Activated T-cell treated with anti-CD3 and anti-CD28 coated beads, Interleukin-2, amount 50 U/mL, for 72 hours (primary cell): ENCODE measurements at places on chromosomes 13 and 19. TPM values are rescaled to one million over a fixed set of nuclear protein-coding genes. Genes with fewer than 3 reads are reported as not detected.

The EDNRB gene
- not detected for total RNA-seq

The ATXN8OS gene
- total RNA-seq = not detected

The PLVAP gene
- not detected for total RNA-seq

The S1PR5 gene
- total RNA-seq = 0.19 TPM

The SLAIN1 gene
- 24.8 TPM for total RNA-seq

The ANGPTL8 gene
- not detected for total RNA-seq

The UBE2M gene
- 116 TPM for total RNA-seq

The ZSCAN1 gene
- total RNA-seq = not detected

The HCST gene
- total RNA-seq = 71.9 TPM

DNA sequence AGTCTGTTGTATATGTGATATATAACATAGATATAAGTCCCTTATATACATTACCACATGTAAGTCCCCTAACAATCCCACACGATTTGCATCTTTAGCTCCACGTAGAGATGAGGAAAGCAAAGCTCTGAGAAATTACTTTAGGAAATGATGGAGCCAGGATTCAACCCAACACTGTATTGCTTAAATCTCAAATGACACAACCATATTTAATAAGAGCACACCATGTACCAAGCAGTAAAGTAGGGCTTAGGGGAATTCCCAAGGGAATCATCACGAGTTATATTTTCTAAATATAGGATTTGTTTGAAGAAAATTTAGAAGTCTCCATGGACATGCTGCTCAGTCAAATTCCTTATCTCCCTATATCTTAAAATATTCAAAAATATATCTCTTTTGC is 61.3 kb upstream of the POMP start:
- H3K27ac ChIP-seq = no peak overlapping the region
- peaks cover 21% of the 10 kb centered on the region for H3K27me3 ChIP-seq
- H3K36me3 ChIP-seq = no peaks in the 10 kb centered on the region
- H3K4me3 ChIP-seq = no peak overlapping the region

DNA sequence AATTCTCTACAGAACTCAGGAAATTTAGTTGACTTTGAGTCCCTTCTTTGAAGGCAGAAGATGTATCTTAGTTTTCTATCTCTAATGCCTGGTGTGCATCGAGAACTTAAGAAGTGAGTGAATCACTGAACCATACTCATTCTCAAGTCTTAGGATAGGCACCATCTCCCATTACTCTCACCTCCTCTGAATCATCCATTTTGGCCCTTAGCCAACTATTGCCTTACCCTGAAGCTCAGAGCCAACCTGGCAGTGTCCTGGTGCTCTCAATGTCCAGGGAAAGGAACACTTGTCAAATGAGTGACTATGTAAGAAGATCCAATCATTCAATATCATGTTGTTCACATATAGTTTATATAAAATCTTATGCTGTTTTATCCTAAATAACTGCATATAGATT is 146.6 kb downstream of the RGCC start:
- DNase-seq = peak; percentile 3
- H3K36me3 ChIP-seq = peaks cover 20% of the 10 kb centered on the region
- H3K27me3 ChIP-seq = no peaks in the 10 kb centered on the region
- H3K27ac ChIP-seq = no peak overlapping the region
- H3K4me3 ChIP-seq = no peak overlapping the region
- no peaks in the 10 kb centered on the region for H3K4me1 ChIP-seq

- DNase-seq = peak; percentile 92
- H3K27ac ChIP-seq = peak overlapping the region; percentile 98
- H3K36me3 ChIP-seq = peaks cover 7% of the 10 kb centered on the region
These were observed 13.6 kb downstream of the LTBP4 start for GRCh38 chr19:40614622-40615411.

- H3K36me3 ChIP-seq = peaks cover 35% of the 10 kb centered on the region
- H3K27me3 ChIP-seq = no peaks in the 10 kb centered on the region
- H3K27ac ChIP-seq = peak overlapping the region; percentile 72
- peaks cover 60% of the 10 kb centered on the region for H3K4me1 ChIP-seq
- H3K4me3 ChIP-seq = peak overlapping the region; percentile 82
These were observed 10.0 kb downstream of the ARHGAP45 start for GRCh38 chr19:1076951-1077350.

DNA sequence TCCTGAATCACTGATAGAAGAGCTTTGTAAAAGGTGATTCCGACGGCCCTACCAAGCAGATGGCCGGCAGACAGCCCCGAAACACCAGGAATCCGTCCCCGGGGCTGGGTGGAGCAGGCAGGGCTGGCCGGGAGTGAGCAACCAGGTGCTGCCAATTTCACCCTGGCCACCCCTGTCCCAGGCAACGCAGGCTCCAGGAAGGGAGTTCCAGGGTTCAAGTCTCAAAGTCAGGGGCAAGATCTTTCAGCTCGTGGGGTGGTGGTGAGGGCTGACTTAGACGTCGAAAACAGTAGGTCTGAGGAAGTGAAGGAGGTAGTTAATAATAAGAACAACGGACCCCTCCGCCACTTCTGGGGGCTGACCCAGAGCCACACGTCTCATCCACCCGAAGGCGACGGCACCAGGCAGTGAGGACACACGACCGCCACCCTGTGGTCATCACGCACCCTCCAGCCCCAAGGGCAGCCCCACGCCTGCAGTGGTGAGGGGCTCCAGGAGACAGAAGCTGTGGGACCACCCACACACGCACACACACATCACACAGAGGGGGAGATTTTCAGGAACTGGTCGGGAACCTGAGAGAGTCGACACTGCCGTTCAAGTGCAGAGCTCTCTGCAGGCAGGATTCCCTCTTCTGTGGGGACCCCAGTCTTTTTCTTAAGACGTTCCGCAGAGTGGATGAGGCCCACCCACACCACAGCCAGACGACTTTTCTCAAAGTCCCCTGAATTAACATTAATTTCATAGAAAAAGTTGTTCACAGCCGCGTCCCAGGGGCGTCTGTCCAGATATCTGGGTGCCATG is 67.2 kb downstream of the SPACA7 start:
- H3K4me1 ChIP-seq = peaks cover 6% of the 10 kb centered on the region
- H3K27me3 ChIP-seq = peaks cover 16% of the 10 kb centered on the region
- no peaks in the 10 kb centered on the region for H3K36me3 ChIP-seq
- H3K27ac ChIP-seq = no peak overlapping the region

DNA sequence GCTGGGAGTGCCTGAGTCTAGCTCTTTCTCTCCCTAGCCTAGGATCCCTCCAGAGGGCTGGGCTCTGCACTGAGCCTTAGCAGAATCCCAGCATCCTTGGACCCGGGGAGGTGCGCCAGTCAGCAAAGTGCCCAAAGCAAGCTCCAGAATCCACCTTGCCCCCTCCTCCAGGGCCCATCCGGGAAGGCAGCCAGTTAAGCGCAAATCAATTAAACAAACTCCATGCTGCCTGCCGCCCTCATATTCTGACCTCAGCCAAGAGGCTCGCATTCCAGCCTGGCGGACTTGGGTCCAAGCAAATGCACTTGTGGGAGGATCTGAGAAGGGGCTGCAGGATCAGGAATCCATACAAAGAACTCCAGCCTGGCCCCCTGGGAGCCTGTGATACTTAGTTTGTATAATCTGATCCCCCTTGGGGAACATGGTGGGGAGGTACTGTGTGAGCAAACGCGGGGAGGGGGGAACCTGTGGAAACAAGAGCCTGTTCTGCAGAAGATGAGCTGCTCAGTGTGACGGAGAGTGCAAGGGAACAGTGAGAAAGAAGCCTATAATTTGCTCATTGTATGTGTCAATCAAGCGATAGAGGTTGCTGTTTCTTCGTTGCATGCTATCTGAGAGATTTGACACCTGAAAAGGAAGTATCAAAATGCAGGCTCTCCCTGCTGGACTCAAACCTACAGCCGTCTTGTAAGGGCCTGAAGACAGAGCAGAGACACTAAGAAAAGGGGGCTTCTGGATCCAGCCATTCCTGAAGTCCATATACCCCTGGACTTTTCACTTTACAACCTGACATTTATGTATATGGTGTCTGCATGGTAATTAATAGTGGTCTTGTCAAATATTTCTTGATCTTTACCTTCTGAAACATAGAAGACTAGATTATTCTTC is 29.4 kb downstream of the ZNRF4 start:
- peaks cover 32% of the 10 kb centered on the region for H3K27me3 ChIP-seq
- H3K36me3 ChIP-seq = no peaks in the 10 kb centered on the region
- H3K27ac ChIP-seq = no peak overlapping the region
- H3K4me3 ChIP-seq = no peak overlapping the region

DNA sequence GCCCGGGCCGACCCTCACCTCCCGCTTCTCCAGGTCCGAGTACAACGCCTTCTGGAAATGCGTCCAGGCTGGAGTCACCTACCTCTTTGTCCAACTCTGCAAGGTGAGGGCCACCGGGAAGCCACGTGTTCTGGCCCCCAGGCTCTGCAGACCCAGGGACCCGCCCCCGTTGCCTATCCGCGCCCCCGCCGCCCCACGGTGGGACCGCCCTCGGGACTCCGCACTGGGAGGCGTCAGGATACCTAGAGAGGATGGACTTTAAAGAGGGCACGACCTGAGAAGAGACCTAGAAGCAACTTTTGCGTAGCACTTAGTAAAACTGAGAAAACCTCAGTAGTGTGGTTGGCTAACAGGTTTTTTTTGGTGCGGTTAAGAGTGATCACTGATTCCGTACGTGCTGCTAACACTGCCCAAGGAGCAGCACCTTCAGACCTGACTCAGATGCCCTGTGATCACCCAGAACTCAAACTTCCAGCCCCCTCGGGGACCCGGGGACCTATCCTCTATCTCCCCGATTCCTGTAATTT is 492 bp downstream of the TMEM147 start:
- H3K27ac ChIP-seq = peak overlapping the region; percentile 88
- no peaks in the 10 kb centered on the region for H3K27me3 ChIP-seq
- peaks cover 5% of the 10 kb centered on the region for H3K36me3 ChIP-seq

DNA sequence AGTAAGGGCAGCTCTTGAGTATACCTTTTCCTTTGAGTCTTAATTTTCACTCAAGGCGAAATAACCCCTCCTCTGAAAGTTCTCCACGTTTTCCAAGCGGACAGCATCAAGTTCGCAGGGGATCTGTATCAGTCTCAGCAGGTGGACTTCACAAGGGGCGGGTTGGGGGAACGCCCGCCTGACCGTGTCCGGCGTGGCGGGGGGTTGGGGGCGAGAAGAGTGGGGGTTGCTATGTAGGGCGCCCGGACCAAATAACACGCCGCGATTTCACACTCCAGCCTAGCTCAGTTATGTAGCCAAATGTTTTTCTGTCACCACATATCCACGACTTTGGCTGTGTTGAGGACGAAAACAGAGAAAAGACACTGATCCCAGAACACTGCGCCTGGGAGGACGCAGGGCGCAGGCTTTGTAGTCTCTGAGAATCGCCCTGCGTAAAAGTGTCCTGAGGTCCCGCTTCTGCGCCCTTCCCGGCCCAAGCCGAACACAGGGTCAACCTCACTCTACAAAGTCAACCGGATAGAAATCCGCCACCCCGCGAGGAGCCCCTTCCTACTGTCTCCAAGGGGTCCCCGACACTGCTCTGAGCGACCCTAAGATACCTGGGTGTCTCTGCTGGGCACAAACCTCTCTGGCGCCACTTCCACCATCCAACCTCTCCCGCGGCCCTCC is 524 bp downstream of the RUBCNL start:
- peaks cover 32% of the 10 kb centered on the region for H3K4me1 ChIP-seq
- DNase-seq = no peak
- peak overlapping the region; percentile 88 for H3K4me3 ChIP-seq
- peaks cover 34% of the 10 kb centered on the region for H3K27me3 ChIP-seq
- H3K36me3 ChIP-seq = peaks cover 3% of the 10 kb centered on the region
- no peak overlapping the region for H3K27ac ChIP-seq

DNA sequence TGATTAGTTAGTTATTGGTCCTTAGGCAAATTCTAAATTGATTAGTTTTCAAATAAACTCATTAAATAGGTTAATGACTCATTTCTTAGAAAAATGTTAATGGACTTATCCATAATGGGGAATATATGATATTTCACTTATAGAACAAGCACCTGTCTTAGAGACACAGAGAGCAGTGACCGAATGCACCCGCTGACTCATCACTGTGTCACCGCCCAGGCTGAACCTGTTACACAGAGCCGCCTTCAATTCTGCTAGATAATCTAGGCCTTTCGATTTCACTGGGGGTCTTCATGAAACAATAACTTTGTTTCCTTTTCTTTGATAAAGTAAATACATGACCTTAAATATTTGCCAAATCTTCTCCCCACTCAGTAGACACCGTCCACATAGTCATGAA is 13.1 kb downstream of the IRS2 start:
- no peak overlapping the region for H3K4me3 ChIP-seq
- H3K27me3 ChIP-seq = no peaks in the 10 kb centered on the region
- DNase-seq = no peak
- peaks cover 47% of the 10 kb centered on the region for H3K4me1 ChIP-seq
- H3K27ac ChIP-seq = no peak overlapping the region
- peaks cover 2% of the 10 kb centered on the region for H3K36me3 ChIP-seq

DNA sequence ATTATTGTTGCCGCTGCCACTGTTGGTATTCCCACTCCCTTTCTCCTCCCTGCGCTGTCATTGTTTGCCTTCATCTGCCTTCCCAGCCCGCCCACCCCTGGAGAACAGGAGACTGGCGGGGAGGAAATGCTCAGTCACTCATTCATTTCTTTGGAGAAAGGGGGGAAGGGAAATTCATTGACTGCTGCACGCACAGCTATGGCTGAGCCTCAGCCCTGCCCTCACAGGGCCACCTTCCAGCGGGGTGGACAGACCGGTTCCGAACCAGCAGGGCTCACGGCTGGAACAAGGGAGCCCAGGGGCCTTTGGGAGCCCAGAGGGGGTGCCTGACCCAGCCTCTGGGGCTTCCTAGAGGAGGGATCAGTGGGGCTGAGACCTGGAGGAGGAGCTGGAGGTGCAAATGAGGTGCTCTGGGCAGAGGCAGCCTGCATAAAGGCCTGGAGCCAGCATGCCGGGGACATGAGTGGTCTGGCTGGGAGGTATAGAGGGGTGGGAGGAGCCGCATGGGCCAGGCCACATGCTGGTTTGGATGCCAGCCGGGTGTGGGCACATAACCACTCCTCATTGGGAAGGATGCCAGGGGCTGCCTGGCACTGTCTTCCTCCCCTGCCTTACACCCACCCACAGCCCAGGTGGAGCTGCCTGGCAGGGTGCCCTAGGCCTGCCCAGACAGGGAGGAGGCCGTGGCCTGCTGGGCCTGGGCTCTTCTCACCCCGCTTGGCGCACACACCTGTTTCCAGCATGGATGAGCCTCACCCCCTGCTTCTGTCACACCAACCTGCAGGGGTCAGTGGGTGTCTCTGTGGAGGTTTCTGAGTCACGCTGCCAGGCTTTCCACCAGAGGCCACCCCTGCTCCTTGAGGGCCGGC is 26.8 kb downstream of the PPP5C start:
- DNase-seq = no peak
- H3K4me3 ChIP-seq = no peak overlapping the region
- no peaks in the 10 kb centered on the region for H3K27me3 ChIP-seq

GRCh38 chr19:51702825-51703574 is 9.9 kb downstream of the SPACA6 start:
- H3K36me3 ChIP-seq = peaks cover 12% of the 10 kb centered on the region
- H3K27ac ChIP-seq = peak overlapping the region; percentile 56
- DNase-seq = no peak
- H3K27me3 ChIP-seq = peaks cover 14% of the 10 kb centered on the region
- peaks cover 36% of the 10 kb centered on the region for H3K4me1 ChIP-seq

GRCh38 chr19:43229315-43229714 is 23.9 kb upstream of the PSG4 start:
- no peak for DNase-seq
- H3K4me3 ChIP-seq = no peak overlapping the region
- H3K27me3 ChIP-seq = no peaks in the 10 kb centered on the region
- peaks cover 13% of the 10 kb centered on the region for H3K36me3 ChIP-seq
- no peak overlapping the region for H3K27ac ChIP-seq

- H3K36me3 ChIP-seq = no peaks in the 10 kb centered on the region
These were observed 62.9 kb upstream of the OXGR1 start for GRCh38 chr13:97057176-97057575.

- no peak overlapping the region for H3K27ac ChIP-seq
- H3K36me3 ChIP-seq = no peaks in the 10 kb centered on the region
- no peaks in the 10 kb centered on the region for H3K4me1 ChIP-seq
- DNase-seq = no peak
- H3K4me3 ChIP-seq = no peak overlapping the region
These were observed 304.7 kb downstream of the POU4F1 start for GRCh38 chr13:78298657-78299056.
